ENCODE measurements at places on chromosomes 12 and 14. TPM values are rescaled to one million over a fixed set of nuclear protein-coding genes. Genes with fewer than 3 reads are reported as not detected.
A peak's percentile ranks its signal among the peaks of the same experiment; 100 is the strongest.

The ESR2 gene
- total RNA-seq: not detected

GRCh38 chr14:34013721-34014060, 62.8 kb upstream of the EGLN3 start:
- DNase-seq: no peak

DNA sequence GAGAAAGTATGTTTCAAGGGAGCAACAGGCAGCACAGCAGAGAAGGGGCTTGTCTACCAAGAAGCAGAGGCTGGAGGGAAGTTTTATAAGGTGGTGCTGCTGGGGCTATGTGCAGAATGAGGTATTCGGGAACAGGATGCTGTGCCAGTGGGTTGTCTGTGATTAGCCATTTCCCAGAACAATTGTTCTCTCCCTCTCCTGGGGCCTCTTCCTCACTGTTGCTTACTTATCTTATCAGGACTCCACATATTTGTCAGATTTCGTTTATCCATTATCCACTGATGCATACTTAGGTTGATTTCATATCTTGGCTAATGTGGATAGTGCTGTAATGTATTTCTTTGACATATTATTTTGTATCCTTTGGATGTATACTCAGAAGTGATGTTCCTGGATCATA, 195.1 kb upstream of the RTL1 start:
- DNase-seq: no peak

- peak; percentile 78 for DNase-seq
Observed at GRCh38 chr14:91228112-91229004, 16.1 kb downstream of the GPR68 start.

- DNase-seq: peak; percentile 81
Observed at GRCh38 chr12:32312049-32312670, 87.2 kb upstream of the FGD4 start.

GRCh38 chr12:32755654-32756475, at the start of gene YARS2:
TSS of gene YARS2 (minus strand) at chr12:32755897. CDS start at chr12:32755874, 23 bp downstream.
- peak; percentile 99 for DNase-seq

GRCh38 chr14:95163132-95163531, 5.8 kb upstream of the DICER1 start:
- no peak for DNase-seq

- no peak for DNase-seq
Observed at GRCh38 chr12:54858562-54858961, 4.2 kb downstream of the MUCL1 start.

- peak; percentile 36 for DNase-seq
Observed at GRCh38 chr12:72295744-72296143, 23.6 kb downstream of the TRHDE start.

- peak; percentile 41 for DNase-seq
Observed at GRCh38 chr14:33210311-33210710, 271.6 kb downstream of the NPAS3 start.

DNA sequence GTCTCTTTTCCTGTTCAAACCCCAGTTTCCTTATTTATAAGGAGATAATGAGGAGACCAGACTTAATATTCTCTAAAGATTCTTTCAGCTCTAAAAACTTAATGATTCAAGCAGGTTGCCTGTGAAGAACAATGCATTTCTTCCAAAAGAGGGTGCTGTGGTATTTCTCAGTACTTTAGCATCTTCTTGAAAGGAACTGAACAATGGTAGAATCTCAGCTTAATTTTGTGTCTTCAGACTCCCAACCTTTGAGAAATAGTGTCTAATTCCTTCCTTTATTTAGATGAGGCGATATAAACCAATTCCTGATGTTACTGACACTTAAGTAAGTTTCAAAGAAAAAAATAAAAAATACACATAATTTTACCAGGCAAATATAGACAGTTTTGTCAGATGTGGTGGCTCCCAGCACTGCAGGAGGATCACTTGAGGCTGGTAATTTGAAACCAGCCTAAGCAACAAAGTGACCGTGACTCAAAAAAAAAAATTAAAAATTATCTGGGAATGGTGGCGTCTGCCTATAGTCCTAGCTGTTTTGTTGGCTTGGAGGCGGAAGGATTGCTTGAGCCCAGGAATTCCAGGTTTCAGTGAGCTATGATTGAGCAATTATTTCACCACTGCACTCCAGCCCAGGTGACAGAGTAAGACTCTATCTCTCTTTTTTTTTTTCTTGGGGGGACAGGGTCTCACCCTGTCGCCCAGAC, 76.9 kb upstream of the PSMA6 start:
- peak; percentile 67 for DNase-seq

DNA sequence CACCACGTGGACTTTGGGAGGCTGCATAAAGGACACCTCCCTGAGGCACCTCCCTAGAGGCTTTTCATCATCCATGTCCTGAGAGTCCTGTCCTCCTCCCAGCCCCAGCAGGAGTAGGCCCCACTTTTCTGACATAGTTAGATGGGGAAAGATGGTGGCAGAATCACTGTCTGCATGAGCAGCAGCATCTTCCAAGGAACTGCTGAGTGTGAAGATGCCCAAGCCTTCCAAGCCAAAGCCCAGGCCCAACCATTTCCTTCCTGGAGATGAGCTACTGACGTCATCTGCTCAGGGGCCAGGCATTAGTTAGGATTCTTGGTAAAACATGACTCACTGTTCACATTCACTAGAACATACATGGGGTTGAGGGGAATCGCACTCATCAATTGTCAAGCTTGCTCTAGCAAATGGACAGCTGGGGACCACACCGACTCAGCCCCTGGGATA, 37.3 kb downstream of the VDR start:
- DNase-seq: peak; percentile 94

DNA sequence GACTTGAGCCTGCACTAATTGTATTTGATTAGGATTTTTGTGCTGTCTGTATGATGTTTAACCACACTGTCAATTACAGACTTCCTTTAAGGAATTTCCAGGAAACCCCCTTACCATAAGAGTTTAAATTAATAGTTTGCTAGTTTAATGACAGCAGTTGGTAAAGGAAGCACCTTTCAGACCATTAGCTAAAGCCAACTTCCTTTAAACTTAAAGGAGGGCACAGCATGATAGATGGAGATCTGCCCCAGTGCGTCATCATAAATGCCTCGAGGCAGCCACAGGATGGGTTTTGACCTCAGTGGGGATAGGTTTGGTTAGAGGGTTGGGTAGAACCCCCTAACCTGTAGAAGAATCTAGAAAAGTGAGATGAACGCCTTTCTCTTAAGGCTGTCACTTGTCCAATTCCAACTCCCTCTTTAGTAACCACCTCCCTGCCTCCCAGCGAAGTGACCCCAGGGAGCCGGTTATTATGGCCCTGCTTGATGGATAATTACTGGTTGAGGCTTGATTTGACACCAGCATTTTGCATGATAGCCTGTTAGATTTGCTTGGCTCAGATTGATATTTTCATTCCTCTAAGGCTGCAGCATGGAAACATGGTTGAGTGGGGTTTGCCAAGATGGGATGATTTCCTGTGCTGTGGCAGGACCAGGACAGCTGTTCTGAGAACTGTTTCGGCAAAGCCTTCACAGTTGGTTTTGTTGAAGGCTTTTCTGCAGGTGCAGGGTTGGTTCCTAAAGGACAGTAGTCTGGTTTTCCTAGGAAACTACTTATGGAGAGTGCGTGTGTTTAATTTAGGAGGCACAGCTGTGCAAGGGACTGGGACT, 62.7 kb downstream of the CHST11 start:
- no peak for DNase-seq

The SMIM41 gene
- total RNA-seq: not detected

DNA sequence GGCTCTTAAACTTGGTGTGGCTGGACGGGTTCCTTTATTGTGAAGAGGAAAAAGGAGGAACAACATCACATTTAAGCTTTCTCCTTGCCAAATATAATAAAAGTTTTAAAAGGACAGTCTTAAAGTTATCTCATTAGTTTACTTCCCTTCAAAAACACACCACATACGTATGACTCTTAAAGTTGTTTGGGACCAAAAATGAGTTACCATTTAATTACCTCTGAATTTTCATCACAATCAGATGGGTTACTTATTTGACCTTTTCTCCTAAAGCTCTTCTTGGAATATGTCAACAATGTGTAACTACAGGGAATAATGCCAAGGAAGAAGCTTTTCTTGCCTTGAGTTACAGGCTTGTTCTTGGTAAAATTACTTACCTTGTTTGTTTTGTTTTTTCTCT, 16.4 kb downstream of the RAB21 start:
- DNase-seq: no peak

- peak; percentile 50 for DNase-seq
Observed at GRCh38 chr12:89208661-89209096, 143.6 kb downstream of the DUSP6 start.

DNA sequence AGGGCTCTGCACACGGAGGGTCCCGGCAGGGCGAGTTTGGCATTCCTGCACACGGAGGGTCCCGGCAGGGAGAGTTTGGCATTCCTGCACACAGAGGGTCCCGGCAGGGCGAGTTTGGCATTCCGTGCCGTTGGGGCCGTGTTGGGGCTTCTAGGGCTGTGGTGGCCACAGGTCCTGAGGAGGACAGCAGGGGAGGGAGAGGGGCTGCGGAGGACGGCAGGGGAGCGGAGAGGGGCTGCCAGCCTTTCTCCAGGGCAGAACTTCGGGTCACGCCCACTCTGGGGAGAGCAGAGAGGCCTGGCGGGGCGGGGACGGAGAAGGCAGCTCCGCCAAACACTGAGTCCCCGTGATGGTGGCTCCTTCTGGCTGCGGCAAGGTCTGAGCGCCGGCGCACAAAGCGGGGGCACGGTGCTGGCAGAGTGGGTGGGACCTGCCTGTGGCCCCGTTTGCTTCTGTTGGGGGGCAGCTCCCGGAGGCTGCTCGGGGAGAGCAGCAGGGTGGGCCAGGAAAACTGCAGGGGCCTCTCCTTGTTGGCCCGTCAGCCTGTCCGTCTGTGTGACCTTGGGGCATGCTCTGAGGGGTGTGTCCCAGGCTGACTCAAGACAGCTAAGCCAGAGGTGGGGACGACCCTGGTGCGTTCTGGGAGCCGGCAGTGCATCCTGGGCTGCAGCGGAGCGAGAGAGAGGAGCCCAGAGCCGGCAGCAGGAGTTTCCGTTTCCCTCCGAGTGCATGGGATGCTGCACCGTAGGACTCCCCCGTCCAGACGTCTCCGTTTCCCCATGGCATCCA, 60.2 kb downstream of the LRCOL1 start:
- DNase-seq: peak; percentile 28

The FIGNL2 gene
- total RNA-seq: 0.32 TPM

The OR6C75 gene
- not detected for total RNA-seq

DNA sequence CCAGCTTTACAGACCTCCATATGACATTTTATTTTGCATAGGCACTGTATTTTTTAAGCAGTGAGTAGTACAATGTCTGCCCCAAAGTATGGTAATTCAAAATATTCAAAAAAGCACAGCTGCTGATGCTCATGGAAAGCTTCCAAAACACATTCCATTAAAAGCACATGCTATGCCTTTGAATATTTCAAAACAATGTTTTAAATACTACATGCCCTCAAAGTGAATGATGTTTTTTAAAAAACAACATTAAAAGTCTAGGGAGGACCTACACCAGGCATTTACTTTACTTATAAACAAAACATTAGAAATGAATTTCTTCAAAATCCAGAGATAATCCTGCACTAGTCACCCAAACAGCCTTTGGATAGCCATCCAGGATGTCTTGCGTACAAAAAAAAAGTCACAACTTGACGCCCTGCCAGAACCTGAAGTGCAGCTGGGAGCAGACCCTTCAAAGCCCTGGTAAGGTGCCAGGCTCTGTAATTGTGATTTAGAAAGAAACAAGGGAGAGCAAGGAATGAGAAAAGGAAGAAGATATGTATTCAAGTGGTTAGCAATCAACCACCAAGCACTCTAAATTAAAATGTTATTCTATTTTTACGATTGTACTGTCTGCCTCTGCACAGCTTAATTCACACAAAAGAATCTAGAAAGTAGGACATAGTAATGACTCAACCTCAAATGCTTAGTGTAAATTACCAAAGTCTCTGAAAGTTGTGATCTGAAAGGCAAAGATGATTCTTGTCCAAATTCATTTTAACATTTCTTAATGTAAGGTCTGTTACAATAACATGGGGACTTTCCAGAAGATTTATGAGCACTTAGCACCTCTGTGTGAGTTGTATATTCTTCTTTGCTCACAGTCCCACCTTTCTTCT, 31.9 kb downstream of the CEP83 start:
- DNase-seq: peak; percentile 63

DNA sequence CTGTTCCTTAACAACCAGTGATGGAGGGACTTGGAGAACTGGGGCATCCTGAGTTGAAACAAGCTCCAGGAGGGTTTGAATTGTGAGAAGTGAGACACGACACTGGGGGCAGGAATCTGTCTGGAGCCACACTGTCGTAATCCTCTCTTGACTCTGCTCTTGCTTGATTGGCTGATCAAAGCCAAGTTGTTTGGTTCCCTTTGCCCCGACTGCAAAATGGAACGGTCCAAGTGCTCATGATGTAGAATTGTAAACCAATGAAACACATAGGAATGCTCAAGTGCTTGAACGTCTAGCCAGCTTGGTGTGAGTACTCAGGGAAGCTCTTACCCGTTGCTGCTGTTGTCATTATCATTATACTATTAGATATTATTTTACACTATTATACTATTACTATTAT, 98.1 kb downstream of the TMEM132C start:
- DNase-seq: no peak

- peak; percentile 79 for DNase-seq
Observed at GRCh38 chr12:90978117-90978770, 23.3 kb upstream of the CCER1 start.

The LRFN5 gene
- 2.1 TPM for total RNA-seq

DNA sequence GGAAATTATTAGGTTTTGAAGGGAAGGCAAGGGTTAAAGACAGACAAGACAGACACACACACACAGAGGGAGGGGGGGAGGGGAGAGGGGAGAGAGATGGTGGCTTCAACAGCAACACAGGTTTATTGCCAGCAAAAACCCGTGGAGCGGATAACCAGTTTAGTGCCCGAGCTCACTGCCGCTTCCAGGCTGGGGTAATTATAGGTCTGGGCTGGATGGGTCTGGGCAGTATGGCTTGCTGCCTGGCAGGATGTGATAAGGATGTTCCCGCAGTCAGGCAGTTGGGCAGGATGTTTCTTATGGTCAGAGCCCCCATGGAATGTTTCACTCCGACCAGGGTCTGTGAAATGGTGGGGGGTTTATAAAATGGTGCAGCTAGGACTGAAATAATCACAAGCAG, 4.4 kb upstream of the TDRD9 start:
- no peak for DNase-seq

The KLHL33 gene
- total RNA-seq: not detected

The ENDOU gene
- not detected for total RNA-seq

- DNase-seq: peak; percentile 68
Observed at GRCh38 chr12:108511633-108512540, 3.2 kb upstream of the FICD start.

GRCh38 chr14:102506626-102506925, 3.0 kb downstream of the ANKRD9 start:
- no peak for DNase-seq

- DNase-seq: peak; percentile 14
Observed at GRCh38 chr12:112855375-112855774, 51.4 kb upstream of the OAS1 start.

- DNase-seq: no peak
Observed at GRCh38 chr12:3950714-3951320, 77.6 kb upstream of the PARP11 start.

- DNase-seq: peak; percentile 73
Observed at GRCh38 chr12:89494411-89495231, 30.0 kb downstream of the GALNT4 start.

DNA sequence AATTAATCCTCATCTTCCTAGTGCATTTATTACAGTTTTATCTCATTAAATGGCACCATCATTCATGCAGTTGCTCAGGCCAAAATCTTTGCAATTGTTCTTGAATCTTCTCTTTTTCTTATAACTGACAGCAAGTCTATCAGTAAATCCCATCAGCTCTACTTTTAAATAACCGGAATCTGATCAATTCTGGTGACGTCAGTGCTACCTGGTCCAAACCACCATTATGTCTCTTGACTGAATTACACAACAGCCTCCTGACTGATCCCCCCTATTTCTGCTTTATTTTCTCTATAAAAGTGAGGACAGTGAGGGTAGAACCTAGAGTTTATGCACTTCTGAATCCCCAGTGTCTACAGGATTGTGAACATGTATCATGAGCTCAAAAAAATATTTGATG, 787.4 kb downstream of the AACS start:
- no peak for DNase-seq

The HOXC9 gene
- total RNA-seq: 2.5 TPM
